ENCODE measurements at places on chromosomes 1 and 21.

DNA sequence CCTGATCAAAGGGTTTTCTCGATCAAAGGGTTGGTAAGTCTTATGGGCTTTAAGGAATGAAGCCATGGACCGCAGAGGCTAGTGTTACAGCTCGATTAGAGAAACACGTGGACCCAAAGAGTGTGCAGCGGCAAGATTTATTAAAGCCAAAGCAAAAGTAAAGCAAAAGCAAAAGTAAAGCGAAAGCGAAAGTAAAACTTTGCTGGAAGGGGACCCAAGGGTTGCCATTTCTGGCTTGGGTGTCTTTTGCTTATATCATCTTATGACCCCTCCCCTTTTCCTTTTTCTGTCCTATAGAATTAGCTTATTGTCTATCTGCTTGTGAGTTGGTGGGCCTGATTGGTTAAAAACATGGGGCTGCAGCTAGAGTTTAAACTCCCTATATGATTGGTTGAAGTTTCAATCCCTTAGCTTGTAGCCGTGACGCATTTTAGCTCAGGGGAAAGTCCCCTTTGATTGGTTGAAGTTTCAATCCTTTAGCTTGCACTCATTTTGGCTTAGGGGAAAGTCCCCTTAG lies 957.0 kb downstream of the AMY1C start:
- no peak for DNase-seq

- no peak for DNase-seq
These were observed 33.0 kb upstream of the MTF1 start for GRCh38 chr1:37892151-37893047.

DNA sequence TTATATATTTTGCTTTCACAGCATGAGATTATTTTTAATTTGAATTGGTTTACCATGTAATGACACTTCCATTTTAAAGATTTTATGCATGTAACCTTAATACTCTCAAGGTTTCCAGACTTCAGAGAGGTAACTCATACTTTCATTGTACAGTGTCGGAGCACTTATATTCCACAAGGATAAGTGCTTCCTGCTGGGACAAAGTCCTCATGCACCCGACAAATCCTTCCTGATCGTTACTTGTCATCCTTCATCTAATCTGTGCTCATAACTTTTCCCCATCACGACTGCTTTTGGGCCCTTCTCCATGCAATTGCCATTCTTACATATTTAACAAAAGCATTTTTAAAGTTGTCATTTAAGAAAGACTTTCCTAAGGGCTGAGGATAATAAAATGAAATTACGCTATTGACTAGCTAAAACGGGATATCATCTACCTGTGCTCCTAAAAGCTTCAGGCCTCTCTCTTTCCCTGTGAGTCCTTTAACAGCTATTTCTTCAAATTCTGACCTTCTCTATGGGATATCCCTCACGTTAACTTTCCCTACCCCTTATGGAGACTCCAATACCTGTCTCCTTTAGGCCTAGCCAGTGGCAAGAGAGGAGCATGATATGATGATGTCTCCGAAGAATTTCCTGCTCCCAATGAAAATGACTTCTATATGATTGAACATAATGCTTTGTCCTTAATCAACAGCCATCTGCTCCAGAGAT lies 59.3 kb downstream of the NCAM2 start:
- no peak for DNase-seq

DNA sequence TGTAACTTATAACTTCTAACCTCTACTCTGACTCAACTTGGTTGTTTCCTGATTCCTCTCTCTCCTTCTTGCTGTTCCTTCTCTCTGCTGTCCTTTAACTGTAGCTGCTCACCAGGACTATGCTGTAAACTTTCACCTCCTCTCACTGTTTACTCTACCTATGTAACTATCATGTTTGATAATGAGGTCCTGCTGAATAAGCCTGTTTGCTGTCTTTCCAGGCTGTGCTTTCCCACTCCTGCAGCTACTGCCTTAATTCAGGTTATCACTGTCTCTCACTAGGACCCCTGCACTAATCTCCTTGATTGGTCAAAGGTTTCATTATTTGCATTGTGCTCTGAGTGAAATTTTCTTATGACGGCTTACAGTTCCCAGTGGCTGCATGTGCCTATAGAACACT lies 633.9 kb upstream of the PTBP2 start:
- no peak for DNase-seq

GRCh38 chr21:43209575-43210453 lies 41.0 kb downstream of the CRYAA start:
- no peak for DNase-seq

DNA sequence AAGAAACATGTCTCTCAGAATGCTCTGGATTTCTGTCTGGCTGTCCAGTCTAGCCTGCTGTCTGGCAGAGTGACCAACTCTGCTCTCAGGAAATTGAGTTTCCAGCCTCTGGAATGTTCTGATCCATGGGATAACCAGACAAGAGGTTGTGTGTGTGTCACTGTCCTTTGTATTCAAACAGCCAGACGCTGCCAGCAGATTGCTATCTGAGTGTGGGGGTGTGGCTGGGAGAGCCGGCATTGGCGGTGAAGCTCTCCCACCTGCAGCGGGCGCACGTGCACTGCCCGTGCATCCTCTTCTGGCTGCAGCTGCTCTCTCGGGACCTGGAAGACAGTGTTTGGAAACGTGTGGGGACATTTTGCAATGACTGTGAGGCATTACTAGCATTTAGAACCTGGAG lies 26.1 kb downstream of the PKP1 start:
- DNase-seq, result no peak

DNA sequence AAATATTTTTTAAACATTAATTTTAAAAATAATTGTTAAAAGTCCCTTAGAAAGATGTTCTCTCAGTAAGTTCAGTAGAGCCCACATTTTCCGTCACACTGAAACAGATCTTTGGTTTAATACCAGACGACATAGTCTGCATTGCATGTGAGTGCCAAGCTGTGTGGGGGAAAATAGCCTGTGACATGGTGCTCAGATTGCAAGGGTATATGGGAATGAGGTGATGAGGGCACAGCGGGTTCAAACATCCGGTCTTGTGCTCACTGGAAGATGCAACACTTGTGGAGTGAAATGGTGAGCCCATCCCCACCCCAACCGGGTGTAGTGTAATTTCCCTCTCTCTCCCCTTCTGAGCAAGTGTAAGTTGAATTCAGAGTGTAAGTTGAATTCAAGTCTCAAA lies 114.3 kb downstream of the PEX14 start:
- no peak for DNase-seq

GRCh38 chr1:20194757-20195461 lies 8.6 kb upstream of the PLA2G2C start:
- DNase-seq, result peak; percentile 49

GRCh38 chr1:221725735-221726672 lies 15.9 kb downstream of the DUSP10 start:
- no peak for DNase-seq

GRCh38 chr1:168509210-168509609 lies 34.6 kb downstream of the XCL2 start:
- DNase-seq, result no peak

GRCh38 chr1:210291081-210291764 lies 37.5 kb upstream of the HHAT start:
- no peak for DNase-seq

DNA sequence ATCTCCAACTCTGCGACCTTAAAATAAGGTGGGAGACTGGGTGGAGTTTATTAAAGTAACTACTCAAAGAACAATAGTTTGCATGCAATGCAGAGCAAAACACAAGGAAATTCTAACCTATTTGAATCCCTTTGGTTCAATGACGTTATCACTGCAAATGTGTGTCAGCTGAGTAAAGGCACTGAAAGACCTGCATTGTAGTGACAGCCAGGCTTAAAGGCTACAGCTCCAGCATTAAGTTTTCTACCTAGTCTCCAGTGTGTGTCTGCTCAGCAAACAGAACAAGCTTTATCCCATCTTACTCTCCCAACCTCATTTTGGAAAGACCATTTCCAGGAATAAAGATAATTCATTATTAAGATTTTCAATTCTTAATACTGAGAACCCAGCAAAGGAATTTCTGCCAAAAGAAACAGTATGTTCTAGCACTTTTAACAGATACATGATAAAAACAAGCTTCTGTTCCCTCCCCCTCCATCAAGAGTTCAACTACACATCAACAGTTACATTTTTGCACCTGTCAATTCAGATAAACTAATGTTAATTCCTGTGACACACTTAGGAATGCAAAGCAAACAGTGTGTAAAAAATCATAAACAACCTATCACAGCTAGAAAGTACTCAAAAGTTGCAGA lies 14.2 kb downstream of the PTP4A2 start:
- no peak for DNase-seq

DNA sequence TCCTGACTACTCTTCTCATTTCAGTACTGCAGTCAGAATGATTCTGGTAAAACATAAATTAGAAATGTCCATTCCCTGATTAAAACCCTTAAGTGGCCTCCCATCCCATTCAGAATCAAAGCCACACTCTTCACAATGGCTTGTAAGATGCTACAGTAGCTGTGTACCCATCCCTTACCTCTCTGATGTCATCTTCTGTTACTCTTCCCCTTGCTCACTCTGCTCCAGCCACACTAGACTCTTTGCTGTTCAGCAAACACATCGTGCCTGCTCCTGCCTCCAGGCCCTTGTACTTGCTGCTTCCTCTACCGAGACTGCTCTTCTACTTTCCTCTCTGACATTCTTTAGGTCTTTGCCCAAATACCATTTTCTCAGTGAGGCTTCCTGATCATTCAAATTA lies 4.3 kb upstream of the GPX7 start:
- DNase-seq, result no peak

DNA sequence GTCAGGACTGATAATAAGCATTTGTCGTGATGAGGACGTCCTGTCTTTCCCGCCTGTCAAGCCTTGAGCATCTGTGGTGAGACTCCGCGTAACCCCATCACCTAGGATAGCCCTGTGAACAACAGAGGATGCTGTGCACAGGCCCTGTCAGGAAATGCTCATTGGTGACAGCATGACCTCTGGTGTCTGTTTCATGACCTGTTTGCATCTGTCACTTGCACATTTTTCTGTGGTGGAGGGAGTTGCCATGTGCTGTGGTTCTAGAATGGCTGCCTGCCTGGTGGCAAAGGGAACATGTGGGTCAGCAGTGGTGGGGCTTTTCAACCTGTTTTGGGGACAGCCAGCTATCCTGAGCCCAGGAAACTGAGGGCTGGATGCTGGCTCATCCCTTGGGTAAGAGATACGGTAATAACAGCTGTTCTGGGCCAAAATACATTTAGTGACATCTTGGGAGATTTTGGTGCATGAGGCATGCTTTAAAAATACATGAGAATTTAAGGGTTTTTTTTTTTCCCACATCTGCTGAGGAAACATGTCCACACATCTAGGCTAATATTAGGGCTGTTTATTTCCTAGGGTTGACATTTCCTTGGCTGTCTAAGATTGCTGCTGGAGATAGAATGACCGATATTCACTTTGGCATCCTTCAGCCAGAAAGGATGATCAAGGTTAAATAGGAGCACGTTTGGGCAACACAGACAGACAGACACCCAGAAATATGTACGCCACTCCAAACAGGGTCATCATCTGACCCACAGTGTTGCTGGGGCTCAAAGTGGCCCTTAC lies 52.9 kb downstream of the KCNC4 start:
- DNase-seq, result no peak

DNA sequence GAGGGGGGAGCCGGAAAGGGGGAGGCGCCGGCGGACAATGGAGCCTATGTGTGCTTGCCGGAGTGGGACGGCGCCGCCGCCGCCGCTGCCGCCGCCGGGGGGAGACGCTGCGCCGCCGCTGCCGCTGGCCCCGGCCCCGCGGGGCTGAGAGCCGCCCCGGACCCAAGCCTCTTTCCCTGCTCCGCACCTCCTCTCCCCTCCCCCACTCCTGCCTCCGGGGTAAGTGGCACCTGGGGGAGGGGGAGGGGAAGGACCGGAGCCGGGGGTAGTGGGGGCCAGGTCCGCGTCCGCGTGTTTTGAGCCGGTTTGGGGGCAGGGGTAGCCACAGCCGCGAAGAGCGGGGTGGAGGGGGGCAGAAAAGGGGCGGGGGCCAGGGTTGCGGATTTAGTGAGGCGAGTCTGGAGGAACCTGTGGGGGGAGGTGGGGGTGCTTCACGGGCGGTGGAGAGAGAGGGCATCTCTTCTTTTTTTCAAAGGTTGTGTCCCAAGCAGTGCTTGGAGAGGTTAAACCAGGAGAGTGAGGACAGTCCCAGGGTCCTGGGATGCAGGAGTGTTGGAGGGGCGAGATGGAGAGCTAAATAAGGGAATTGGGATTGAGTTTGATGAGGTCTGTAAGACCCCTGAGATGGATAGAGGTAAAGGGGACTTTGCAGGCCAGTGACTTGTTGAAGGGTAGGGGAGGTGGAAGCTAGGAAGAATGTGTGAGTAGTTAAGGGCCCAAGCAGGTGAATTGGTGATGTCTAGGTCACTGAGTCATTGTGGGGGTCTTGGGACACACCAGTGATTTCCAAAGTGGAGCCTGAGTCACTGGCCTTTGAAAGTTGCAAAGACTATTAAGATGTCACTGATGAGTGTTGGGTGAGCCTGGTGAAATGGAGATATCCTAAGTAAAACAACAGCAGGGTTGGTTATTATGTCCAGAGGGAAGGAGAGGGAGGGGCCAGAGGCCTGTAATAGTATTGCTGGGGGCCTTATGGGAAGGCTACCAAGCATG lies 59.1 kb downstream of the BCL9 start:
- DNase-seq, result no peak

GRCh38 chr1:167756730-167757405 lies 35.1 kb downstream of the MPZL1 start:
- no peak for DNase-seq

DNA sequence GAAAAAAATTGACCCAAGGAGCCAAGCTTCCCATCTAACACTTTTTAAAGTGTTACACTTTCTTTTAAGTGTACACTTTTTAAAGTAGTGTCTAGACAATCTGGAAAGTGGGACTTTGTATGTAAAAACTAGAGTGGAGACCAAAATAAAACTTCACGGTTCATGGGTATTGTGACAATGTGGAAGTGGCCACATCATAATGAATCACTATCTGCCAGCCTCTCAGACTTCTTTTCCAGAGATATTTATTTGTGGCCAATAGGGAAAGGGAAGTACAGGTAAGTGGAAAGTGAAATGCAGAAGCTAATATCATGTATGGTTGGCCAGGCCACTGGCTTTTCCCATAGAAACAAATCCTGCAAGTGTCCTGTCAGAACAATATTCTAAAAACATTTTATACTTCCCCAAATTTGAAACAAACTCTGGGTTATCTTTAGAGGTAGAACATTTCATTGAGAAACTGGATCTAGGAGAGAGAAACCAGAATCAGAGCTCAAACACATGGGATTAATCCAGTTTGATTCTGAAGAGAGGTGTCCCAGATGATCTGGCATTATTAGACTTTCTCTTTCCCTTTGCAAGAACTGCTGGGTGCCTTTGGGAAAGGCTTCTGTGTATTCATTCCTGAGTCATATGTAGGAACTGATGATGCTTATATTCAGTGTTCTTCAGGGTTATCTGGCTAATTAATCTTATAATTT lies 2.0 kb downstream of the TNFSF18 start:
- no peak for DNase-seq
